HT-29 (cell line): ENCODE measurements at places on chromosomes 1 and 21.

DNA sequence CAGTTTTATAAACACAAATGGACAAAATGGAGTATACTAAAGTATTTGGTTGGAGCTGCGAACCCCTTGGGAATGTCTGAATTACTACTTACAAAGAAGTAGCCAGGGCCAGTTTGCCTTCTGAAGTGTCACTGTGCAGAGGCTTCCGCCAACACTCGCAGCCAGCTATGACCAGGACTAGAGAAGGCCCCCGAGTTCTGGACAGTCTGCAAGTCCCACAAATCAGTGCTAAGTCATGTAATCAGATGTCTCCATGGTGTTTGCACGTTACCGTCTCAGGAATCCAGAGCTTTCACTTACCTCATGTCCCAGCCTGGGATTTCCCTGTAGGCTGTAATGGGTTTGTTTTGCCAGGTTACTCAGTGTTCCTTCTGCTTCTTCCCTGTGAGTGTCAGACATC lies 106.6 kb upstream of the SPAG17 start:
- DNase-seq = no peak

- DNase-seq = no peak
Measured at GRCh38 chr1:75502776-75503175, 108.1 kb downstream of the SLC44A5 start.

DNA sequence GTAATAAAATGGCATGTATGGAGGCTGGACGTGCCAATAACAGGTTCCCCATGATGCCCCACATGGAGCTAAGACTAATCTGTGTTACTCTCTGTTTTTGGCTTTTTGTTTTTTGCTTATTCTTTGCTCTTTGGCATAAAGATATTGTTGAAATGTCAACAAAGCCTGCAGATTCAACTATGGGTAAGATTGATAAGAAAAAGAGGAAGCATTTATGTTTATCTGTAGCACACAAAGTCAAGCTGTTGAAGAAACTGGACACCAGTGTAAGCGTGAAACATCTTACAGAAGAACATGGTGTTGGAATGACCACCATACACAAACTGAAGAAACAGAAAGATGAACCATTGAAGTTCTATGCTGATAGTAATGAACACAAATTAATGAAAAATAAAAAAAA lies 402.7 kb downstream of the LTN1 start:
- DNase-seq = no peak

GRCh38 chr1:41426201-41426890 lies 58.1 kb downstream of the EDN2 start:
- DNase-seq = no peak

GRCh38 chr21:34875830-34876229 lies 173.3 kb downstream of the RUNX1 start:
- no peak for DNase-seq

GRCh38 chr1:182054698-182055326 lies 6.7 kb downstream of the ZNF648 start:
- peak; percentile 77 for DNase-seq

GRCh38 chr1:72051538-72051937 lies 230.8 kb downstream of the NEGR1 start:
- DNase-seq = no peak

DNA sequence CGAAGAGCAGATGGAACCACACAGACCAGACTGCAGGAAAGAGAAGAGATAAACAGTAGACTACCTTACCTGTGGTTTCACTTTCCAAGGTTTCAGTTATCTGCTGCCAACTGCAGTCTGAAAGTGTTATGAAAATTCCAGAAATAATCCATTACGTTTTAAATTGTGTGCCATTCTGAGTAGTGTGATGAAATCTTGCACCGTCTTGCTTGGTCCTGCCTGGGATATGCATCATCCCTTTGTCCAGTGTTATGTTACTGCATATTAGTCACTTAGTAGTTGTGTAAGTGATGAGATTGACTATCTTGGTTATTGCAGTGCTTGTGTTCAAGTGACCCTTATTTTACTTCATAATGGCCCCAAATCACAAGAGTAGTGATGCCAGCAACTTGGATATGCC lies 33.9 kb downstream of the DNAJC6 start:
- no peak for DNase-seq

DNA sequence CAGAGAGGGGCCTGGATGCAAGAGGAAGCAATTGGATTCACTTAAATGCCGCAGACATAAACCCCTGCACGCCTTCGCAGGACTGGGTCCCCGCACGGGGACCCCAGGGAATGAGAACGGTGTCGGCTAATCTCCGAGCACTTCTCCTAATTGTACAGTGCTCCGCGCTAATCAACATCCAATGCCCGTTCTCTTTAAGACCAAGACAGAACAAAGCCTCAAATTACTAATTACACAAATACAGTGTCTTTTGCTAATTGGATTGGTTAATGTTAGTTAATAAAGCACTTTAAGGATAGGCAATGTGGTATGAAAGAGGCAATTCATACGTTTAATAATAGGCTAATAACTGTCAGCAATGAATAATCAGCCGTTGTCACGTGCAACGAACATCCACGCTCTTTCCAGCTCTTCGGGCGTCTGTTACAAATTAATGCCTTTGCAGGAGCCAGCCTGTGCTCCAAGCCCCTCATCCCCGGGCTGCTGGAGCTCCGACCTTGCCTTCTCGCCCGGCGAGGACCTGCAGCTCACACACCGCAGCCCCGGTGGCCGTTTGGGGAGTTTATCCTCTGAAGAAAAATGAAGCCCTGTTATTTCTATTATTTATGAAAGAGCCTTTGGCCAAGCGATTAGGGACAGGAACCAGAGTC lies 157.8 kb downstream of the PRDM16 start:
- DNase-seq = no peak

GRCh38 chr1:201269900-201270410 lies 13.4 kb upstream of the PKP1 start:
- DNase-seq = no peak

- no peak for DNase-seq
Measured at GRCh38 chr1:30748098-30748698, 9.4 kb downstream of the LAPTM5 start.

DNA sequence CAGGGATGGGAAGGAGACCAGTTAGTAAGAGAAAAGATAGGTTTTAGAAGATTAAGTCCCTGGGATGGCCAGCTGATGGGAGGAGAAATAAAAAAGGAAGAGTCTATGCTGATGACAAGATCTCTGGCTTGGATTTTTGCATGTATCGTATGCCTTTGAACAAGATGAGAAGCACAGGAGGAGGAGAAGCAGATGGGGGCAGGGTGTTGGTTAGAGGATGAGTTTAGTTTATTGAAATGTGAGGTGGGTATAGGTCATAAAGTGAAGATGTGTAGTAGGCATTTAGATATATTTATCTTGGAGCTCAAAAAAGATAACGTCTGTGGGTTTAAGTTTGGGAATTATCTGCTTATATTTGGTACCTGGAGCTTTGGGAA lies 1.4 kb downstream of the TIPRL start:
- DNase-seq = peak; percentile 10

DNA sequence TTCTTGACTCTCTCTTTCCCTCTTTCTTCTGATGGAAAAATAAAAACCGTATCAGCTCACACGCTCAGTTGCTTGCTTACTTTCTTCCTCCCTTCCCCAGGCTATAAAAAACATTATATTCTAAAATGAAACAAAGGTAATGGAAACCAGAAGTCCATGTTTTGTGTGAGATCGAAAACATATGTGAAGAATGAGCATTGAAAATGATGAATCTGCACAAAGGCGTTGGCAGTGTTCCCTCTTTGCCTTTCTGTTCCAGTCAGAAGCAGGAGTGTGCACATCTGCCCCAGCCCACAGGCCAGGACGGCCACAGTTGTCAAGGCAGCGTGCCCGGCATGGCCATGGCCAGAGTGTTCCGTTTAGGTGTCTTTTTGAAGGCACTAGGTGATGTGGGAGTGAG lies 185.3 kb upstream of the USP24 start:
- no peak for DNase-seq

DNA sequence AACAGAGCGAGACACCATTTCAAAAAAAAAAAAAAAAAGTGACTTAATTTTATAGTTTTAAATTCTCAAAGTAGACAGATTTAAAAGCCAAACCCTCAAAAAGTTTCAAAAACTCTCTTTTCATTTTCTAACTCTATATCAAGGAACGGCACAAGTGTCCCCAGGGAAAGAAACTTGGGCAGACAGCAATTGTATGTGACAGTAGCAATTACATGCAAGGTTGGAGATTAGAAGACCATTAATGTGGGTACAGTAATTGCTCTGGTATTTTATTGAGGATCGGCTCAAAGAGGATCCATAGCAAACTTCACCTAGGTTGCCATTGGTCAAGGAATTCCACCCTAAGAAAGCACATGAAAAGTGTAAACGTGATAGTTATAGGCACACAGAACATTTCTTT lies 46.2 kb downstream of the ACBD6 start:
- DNase-seq = no peak

GRCh38 chr1:50970509-50970887 lies 453 bp downstream of the CDKN2C start:
- no peak for DNase-seq

GRCh38 chr1:186534401-186534800 lies 73.5 kb upstream of the PDC start:
- no peak for DNase-seq

DNA sequence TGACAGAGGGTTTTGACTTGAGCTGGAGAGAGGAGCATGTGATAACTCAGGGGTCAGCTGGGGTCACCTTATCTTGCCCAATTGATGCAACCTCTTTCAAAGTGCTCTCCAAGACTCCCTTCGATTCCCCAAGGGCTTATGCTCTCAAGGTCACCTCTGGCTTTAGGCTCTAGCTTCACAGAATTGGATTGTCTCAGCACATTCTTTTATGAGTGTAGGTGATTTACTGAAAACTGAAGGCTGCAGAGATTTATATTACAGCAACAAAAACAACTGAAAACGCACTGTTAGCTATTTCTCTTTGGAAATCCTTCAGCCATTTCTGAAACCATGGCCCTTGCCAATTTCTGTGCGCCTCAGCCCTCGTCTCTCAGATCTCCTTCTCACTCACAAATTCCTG lies 34.5 kb upstream of the MAP1LC3C start:
- no peak for DNase-seq

- DNase-seq = peak; percentile 13
Measured at GRCh38 chr1:22347854-22348760, 103.5 kb upstream of the ZBTB40 start.

DNA sequence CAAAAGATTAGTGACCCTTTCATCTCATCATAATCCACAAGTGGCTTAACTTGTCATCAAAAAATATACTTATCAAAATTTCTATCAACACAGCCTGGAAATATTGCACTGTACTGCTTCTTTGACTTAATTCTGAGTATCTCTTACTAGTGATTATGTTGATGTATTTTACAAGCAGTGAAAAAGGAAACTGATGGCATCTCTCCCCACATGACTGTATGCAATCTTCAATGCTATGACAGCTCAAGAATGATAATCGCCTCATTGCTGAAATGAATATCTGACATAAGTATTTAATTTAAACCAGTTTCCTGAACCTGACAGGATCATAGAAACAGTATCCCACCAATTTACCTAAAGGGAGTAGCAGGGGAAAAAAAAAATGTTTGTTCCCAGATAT lies 79.5 kb downstream of the DPYD start:
- DNase-seq = no peak

DNA sequence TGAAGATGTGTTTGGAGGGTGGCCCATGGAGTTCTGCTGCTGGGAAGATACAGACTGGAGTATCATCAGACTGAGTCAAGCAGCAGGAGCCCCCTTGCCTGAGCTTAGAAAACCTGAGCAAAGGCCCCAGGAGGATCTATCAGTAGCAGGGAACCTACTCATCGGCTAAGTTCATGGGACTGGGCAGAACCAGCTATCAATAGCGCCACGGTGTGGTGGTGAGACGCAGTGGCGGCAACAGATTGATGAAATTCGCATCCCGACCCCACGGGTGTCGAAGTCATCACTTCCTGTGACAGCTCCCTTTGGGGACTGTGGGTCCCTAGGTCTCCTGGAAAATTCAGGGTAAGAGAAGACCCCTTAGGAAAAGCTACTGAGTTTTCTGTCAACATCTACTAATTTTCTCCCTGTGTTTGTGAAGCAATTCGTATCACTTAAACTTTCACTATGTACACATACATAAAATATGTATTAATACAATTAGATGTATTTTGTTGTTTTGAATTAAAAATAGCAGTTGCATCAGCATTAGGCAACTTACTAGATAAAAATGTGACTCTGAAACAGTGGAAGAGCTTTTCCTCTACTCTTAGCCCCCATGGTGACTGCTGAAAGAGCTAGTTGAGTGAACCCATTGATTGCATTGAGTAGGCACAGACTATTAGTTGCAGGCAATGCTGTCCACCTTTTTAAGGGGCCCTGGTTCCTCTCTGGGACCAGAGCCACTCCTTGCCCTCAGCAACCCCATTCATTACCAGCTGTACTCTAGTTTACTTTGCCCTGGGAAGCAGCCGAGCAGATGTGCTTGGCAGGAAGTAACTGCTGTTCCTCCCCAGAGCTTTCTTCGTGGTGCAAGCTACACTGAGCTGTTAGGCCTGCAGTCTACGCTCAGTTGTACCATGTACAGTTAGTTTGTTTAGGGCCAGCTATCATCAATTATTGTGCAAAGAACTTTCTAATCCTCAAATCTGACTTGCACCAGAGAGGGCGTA lies 7.3 kb upstream of the CACNA1S start:
- DNase-seq = peak; percentile 66

- DNase-seq = no peak
Measured at GRCh38 chr1:153341431-153341934, 7.2 kb downstream of the PGLYRP4 start.

- no peak for DNase-seq
Measured at GRCh38 chr1:9603766-9604753, 15.3 kb downstream of the TMEM201 start.

DNA sequence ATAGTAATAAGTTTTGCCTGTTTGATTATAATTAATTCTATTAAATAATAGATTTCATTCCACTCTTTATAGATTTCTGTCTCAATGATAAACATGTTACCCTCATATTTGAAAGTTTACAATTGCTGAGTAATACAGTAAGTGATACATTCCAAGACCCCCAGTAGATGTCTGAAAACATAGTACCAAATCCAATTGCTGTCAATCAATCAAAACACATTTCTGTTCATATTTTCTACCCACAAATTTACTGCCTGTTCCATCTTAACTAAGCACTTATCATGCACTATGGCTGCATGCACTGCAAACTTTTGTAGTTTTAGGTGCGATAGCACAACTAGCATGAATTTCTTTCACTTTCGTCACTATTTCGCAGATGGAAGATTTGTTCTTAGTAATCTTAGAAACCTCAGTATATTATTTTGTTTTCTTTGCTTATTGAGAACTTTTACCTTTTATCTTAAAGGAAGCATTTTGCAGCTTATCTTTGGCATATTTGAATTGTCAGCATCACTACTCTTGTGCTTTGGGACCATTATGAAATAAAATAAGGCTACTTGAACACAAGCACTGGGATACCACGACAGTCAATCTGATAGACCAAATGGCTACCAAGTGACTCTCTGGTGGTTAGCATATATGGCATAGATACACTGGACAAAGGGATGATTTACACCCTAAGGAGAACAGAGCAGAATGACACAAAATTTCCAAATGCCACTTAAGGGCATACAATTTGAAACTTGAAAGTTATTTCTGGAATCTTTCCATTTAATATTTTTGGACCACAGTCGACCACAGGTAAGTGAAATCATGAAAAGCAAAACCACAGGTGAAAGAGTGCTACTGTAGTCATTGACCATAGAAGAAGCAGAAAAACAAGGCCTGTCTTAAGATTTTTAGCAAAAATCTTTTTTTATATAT lies 67.6 kb downstream of the RGS13 start:
- DNase-seq = no peak
